ENCODE measurements at places on chromosomes 16 and 17.

DNA sequence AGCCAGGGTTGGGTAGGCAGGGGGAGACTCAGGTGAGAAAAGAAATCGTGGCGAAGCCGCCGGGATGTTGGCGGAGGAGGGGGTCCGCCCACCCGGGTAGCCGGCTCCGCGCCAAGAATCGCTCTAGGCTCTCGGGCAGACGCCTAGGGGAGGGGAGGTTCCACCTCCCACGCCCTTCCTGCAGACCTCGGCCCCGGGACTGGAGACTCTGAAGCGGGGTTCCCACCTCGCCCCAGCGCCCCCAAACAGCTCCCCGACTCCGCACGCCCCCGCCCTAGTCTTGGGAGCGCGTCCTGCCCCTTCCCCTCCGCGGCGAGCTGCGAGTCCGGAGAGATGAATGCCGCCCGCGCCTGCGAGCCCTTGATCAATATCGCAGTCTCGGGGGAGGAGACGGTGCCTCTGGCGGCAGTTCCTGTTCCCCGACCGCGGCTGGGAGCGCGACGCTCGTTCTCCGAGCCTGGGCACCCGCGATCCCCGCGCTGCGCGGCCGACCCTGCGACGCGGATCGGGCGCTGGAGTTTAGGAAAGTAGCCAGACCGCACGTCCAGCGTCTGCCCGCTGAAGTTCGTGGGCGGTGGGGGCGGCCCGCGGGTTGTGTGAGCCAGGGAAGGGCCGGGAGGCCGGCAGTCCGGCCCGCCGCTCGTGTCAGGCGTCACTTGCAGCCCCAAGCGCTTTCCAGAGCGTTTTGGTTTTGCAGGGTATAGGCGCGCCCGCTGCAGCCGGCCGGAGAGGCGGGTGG lies 790 bp downstream of the CRHR1 start:
- DNase-seq = peak; percentile 15

DNA sequence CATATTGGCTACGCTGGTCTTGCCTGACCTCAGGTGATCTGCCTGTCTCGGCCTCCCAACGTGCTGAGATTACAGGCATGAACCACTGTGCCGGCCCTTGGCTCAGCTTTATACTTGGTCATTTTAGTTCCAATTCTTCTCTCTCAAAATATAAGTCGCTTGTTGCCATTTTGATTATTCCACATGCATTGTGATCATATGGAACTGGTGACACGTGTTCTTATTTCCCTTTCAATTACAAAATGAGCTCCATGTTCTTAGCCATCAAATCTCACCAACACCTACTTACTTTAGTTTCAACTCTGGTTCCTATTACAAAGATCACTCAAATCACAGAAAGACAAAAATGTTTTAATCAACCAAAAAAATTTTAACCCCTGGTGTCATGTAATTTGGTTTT lies 1711.7 kb downstream of the TP53TG3F start:
- DNase-seq = no peak

- DNase-seq = no peak
Observed at GRCh38 chr16:85173981-85174751, 61.9 kb upstream of the CIBAR2 start.

GRCh38 chr16:28521436-28521835 lies 14.8 kb upstream of the IL27 start:
- no peak for DNase-seq

GRCh38 chr16:85281181-85281580 lies 168.9 kb upstream of the CIBAR2 start:
- no peak for DNase-seq

DNA sequence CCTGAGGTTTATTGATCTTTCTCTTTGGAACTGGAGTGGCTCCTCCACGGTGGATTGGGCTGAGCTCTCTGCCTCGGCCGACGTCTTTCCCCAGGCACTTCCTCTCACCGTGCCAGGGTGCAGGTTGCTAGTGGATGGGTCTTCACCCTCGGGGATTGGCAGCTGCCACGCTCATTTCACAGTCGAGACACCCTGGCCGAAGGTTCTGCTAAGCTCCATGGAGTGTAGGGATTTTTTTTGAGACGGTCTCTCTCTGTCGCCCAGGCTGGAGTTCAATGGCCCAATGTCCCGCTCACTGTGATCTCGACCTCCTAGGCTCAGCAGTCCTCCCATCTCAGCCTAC lies 280.8 kb downstream of the SEC14L1 start:
- no peak for DNase-seq

DNA sequence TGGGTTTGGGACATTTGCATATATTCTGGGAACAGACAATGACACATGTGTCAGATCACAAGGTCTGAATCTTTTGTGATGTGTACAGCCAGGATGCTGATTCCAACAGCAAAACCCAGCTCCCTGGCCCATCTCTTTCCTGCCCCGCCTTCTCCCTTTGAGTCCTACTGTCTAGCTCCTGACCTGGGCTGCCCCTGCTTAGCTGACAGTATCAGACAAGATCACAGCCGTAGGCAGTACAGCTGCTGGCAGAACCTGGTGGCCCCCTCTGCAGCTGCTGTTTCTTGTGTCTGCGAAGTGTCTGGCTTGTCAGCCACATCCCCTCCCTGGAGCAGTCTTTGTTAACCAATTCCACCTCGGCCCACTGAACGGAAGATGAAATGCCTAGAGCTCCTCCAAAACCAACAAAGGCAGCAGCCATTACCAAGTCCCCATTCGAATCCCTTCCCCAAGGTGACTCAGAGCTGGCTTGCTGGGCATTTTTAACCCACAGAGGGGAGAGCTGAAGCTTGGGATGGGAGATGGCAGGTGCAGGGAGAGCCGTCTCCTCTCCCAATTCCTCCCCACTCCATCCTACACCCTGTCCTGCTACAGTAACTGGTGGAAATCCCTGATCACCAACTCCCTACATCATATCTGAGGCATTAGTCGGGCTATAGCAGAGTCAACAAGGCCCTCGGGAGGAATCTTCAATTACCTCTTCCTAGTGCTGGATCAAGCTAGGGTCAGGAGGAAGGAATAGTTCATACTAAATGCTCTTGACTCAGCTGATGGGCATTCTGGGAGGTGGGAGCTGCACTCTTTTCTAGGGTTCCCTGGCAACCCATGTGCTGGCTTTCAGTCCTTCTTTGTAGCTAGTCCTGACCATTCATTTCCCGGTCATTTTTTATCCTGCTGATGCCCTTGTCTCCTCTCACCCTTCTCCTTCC lies 5.8 kb downstream of the PIPOX start:
- DNase-seq = no peak

DNA sequence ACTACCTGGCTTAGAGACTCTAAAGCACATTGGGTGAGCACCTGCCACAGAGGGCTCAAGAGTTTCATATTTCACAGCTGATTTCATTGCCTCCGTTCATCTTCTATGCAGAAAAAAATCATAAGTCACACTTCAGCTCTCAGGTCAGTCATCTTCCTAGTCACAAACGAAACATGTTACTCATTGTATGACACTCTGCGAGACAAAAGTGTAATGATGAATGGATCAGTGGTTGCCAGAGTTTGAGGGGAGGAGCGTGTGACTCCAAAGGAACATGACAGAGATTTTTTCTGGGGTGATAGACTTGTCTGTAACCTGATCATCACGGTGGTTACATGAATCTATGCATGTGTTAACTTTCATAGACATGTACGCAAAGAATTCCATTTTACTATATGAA lies 195.2 kb upstream of the CNTNAP4 start:
- DNase-seq = no peak

DNA sequence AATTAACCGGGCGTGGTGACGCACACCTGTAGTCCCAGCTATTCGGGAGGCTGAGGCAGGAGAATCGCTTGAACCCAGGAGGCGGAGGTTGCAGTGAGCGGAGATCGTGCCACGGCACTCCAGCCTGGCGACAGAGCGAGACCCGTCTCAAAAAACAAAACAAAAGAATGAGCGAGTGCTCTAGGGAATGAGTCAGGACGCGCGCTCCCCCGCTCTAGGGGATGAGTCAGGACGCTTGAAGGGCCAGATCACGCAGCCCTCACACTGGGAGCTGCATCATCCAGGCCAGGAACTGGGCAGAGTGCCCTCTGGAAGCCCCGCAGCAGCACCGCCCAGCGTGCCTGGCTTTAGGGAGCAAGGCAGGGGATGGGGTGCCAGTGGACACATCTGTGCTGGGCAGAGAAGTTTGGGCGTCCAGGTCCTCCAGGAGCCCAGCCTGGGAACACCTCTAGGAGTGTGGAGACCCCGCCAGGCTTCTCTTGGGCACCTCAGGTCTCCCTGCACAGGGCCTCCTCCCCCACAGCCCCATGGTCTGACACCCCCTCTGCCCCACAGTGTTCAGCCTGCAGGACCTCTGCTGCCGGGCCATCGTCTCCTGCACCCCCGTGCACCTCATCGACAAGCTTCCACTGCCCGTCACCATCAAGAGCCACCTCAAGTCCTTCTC lies 3.9 kb upstream of the WFIKKN1 start:
- no peak for DNase-seq

GRCh38 chr16:71853413-71853812 lies 7.6 kb downstream of the ATXN1L start:
- no peak for DNase-seq

- DNase-seq = no peak
Observed at GRCh38 chr16:57815987-57816745, 13.9 kb upstream of the KIFC3 start.

GRCh38 chr17:45234641-45235415 lies 13.1 kb downstream of the FMNL1 start:
- DNase-seq = no peak

DNA sequence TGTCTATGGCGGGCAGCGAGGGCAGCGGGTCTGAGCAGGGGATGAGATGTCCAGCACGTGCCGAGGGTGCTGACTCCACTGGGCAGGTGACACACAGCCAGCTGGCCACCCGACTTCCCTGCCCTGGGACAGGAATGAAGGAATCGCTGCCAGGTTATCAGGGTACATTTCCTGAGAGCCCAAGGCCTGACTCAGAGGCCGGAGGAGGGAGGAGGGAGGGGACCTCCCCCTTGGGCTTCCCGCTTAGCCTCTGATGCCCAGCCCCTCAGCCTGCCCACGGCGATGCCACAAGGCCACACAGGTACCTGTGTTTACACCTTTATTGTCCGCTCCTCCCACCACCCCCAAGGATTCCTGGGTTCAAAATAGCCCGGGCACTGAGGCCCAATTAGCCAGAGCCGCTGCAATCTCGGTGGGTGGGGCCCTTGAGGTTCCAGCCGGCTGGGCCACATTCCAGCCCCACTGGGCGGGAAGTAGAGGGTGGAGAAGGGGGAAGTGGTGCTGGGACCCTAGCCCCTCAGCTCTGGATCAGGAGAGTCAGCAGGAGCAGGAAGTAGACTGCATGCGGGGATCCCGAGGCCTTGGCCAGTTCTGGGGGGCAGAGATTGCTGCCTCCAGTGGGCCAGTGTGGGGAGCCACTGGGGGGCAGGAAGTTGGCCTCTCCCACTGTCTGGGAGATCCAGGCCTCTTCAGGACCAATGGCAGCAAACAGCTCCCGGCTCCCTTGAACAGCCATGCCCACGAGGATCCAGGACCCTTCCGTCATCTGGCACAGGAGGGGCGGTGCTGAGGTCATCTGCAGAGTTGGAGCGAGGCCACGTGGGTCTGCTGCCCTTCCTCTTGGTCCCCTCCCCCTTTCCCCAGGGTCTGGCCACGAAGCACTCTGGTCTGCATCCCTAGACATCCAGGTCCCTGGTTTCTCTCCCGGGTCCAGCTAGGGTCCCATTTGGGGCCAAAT lies 3.4 kb upstream of the PRSS8 start:
- no peak for DNase-seq

- DNase-seq = no peak
Observed at GRCh38 chr16:80337786-80338185, 203.0 kb upstream of the DYNLRB2 start.

DNA sequence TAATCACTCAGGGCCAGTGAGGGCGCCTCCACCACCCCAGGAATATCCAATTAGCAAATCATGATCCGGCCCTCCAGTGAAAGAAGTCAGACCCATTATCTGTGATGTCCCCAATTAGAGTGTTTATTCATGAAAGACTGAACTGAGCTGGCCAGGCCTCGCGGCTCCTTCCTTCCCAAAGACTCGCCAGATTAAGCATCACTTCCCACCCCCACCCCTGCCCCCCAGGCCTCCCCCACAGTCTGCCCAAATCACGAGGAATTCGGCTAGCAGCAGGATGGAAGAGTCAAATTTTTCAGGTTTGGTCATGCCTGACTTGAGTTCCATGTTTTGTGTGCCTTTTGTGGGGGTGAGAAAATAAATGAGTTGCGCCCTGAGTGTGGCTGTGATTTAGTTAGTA lies 298.4 kb upstream of the SALL1 start:
- DNase-seq = no peak

DNA sequence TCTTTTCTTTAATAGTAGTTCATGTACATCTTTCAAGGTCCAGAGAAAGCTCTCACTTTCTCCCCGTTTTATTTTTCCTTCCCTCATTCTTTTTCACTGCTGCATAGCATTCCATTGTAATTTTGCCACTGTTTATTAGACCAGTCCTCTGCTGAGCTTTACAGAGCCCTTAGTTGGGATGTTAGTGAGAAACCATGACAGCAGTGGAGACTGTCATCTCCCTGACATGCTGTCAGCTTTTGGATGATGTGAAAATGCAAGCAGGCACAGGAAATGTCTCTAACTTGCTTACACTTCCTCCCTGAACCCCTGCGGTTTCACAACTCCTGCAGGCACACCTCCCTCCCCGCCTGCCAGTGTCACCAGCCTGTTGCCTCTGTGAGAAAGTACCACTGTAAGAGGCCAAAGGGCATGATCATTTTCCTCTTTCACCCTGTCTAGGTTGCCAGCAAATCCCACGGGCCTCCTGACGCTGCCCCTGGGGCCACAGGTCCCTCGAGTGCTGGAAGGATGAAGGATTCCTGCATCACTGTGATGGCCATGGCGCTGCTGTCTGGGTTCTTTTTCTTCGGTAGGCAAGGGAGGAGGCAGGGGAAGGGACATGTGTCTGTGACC lies at the start of gene ITGAL:
TSS of gene ITGAL (plus strand) at position 415 of the 615 bp plus-strand sequence. CDS start at position 511, 96 bp downstream.
- DNase-seq = peak; percentile 77

DNA sequence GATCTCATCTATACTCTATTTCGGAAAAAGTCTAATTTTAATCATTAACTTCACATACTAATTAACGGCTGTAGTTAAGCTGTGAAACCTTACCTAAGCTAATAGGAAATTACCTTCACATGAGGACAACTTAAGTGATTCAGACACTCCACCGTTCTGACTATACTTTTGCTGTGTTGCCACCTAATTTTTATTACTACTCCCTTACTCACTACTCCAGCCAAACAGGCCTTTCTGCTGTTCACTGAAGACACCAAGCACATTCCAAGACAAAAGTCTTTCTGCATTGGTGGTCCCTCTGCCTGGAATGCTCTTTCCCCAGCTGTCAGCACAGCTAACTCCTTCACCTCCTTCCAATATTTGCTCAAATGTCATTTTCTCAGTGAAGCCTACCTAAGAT lies 1.3 kb downstream of the CMTR2 start:
- no peak for DNase-seq

GRCh38 chr16:10180042-10180770 lies 2.0 kb downstream of the GRIN2A start:
- DNase-seq = no peak

GRCh38 chr17:82648742-82649331 lies 593 bp upstream of the WDR45B start:
- DNase-seq = peak; percentile 8

GRCh38 chr17:50604513-50604912 lies 30.2 kb upstream of the ABCC3 start:
- DNase-seq = no peak

GRCh38 chr16:83781-84615 lies 6.0 kb downstream of the MPG start:
- DNase-seq = no peak

Measured in stimulated activated CD4-positive, alpha-beta T cell treated with anti-CD3 and anti-CD28 coated beads, TNF-alpha, amount 100 ng/mL, for 48 hours (primary cell).